ENCODE measurements at places on chromosomes 4 and X.
A peak's percentile ranks its signal among the peaks of the same experiment; 100 is the strongest.

- no peak for DNase-seq
Measured at GRCh38 chr4:166121897-166122296, 248.9 kb downstream of the TLL1 start.

GRCh38 chr4:40190019-40190418 lies 6.8 kb upstream of the RHOH start:
- no peak for DNase-seq

DNA sequence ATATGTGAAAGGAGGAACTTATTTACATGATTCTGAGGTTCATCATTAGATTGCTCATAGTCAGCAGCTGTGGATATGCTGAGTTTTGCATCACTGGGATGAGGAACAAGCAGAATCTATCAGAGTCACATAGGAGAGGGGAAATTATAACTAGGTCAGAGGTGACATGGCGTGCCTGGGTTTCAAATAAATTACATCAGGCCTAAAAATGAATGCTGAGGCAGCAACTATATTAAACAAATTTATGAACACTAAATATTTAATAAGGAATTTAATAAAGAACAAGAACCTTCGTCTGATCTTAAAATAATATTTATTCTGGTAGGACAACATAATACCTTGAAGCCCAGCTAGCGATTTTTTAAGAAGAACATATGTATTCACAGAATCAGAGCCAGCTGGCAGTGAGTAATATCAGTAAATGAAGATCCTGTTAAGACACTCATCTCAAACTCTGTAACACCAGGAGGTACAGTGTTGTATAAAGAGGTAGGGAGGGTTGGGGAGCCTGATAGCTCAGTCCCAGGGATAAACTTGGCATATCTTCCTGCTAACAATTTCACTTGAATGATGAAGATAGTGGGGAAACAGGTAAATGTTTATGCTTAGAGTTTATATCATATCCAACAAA lies 60.9 kb upstream of the HS3ST1 start:
- DNase-seq, result no peak

GRCh38 chrX:111687305-111687704 lies 6.3 kb downstream of the ALG13 start:
- DNase-seq, result no peak

DNA sequence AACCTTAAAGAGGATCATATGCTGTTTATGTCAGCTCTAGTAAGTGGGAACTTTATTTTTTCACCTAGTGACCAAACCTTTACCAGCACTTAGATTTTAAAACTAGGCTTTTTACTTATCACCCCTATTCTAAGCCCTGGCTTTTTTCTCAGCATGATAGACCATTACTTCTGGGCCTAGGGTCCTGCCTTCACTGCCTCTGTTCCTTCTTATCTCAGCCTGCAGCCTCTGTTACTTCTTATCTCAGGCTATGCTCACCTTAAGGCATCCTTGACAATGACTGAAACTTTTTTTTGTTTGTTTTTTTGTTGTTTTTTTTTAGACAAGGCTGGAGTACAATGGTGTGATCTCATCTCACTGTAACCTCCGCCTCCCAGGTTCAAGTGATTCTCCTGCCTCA lies 59.6 kb downstream of the TMEM154 start:
- DNase-seq, result no peak

DNA sequence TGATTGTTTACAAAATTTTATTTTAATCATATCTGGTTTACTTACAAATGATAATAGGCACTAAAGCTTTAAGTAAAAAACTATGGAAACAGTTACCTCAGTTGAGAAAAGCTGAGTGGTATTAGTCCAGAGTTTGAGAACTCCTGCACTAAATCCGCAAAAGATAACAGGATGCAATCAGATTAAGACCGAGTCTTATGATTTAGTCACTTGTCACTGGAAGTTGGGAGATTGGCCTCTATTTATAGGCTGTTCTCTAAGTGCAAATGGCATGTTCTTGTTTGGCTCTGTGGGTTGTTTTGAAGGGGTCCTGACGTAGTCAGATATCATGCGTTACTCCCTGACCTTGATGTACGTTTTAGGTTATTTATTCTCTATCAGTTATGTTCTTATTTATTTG lies 6.3 kb downstream of the GPAT3 start:
- no peak for DNase-seq

DNA sequence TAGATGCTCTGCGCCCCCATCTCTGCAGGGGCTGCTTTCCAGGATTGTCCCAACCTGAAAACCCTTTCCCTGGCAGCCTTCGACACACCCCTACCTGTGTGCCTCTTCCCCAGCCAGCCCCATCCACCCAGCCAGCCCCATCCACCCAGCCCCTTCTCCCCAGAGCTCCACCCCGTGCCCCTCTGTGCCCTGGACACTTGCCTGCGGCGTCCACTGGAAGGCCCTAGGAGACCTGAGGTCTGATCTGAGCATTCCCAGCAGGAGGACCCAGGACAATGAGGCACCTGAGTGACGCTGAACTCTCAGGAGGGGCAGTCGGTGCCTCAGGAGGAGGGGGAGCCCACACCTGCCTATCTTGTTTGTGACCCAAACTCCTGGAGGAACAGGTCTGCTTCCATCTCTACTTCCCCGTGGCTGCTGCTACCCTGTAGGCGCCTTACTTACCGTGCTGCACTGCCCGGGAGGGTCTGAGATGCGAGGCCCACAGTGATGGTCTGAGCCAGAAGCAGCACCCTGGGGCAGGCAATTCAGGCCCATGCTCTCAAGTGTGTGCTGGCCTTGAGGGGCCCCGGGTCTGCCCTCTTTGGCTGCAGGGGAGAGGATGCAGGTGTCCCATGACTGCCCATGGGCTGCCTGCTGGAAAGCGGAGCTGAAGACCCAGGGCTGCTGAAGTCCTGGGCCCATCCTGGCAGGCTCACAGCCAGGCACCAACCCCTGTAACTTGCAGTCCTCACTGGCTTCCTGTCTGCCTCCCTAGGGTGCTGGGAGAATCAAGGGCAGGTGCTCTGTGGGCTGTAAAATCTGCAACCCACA lies 4.9 kb downstream of the LRPAP1 start:
- DNase-seq, result no peak

DNA sequence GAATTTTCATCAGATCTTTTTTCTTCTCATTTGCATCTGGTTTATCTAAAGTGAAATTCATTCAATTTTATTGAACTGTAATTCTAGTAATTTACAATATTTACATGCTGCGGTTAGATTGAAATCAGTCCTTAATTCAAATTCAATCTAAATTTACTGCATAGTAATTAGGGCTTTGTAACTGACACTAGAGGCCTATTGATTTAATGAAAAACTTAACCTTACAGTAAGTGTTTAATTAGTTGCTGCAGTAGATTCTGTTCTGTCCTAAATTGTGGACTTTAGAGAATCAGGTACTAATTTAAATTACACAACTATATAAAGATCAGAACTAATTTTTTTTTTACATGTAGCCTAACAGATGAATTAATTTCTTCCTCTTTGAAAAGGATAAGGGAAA lies 758.8 kb upstream of the TENM3 start:
- no peak for DNase-seq

GRCh38 chrX:9312922-9313867 lies 151.7 kb upstream of the TBL1X start:
- DNase-seq, result no peak

GRCh38 chrX:150363561-150364346 lies 637 bp downstream of the MAMLD1 start:
- peak; percentile 19 for DNase-seq

DNA sequence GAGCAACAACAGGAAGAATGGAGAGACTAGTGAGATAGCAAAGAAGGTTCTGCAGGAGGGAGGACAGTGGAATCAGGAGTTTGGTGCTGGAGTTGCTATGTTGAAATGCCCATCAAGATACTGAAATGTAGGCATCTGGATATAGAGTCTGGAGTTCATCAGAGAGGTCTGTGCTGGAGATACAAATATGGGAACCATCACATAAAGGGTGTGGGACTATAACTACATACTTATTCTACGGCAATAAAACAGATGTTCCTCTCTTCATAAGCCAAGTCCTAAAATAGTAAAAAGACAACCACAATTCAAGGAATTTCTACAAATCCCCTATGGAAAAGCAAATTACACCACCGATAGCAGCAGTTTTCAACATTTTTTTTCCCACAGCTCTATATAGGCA lies 1.6 kb downstream of the MED14 start:
- DNase-seq, result no peak

DNA sequence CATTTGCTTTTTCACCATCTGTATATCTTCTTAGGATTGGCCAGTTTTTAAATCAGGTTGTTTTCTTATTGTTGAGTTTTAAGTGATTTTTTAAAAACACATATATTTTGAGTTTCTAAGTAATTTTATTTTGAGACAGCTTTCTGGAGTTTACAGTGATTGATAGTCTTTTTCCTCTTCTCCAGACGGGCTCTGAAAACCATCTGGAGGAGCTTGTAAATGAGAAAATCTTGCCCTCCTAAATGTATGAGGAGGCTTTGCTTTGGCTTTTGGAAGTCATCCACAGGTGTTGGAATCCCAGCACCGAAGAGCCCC lies 160.2 kb downstream of the SOWAHB start:
- no peak for DNase-seq

DNA sequence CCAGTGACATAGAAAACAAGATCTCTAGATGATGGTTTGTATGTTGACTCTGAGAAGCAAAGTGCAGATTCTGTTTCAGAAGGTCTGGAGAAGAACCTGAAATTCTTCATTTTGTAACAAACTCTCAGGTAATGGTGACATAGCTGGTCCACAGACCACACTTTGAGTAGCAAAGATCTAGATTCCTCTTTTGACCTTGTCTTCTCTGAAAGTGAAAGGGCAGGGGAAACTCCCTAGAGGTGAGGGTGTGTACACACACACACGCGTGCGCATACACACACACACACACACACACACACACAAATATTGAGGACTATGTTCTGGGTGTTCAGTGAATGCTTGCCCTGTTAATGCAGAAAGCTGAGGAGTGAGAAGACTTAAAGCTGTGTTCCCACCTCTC lies 110.1 kb downstream of the NHSL2 start:
- DNase-seq, result no peak

- no peak for DNase-seq
Measured at GRCh38 chr4:54908763-54909162, 216.6 kb downstream of the KDR start.

DNA sequence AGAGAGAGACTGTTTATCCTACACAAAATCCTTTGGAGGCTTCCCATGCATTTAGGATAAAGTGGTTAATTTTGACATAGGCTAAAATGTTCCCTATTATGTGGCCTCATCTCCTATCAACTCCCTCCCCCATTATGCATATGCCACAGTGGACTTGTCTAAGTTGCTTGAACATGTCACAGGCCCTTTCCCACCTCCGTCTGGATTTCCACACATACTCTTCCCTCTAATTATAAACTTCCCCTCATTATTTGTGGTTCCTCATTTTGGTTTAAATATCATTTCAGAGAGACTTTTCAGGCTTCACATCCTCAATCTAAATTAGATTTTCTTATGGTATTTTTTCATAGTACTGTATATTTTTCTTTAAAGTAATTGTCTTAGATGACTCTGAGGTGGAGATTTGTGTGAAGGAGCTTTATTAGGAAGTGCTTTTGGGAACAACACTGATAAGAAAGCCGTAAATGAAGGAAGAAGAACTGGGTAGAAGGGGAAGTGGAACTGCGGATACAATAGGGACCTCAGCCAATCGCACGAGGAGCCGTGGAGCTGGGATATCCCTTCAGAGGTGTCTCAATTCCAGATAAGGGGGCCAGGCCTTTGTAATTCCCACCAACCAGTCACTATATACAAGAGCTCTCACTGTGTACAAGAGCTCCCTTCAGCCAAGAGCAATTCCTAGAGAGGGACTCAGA lies 7.9 kb downstream of the C4orf17 start:
- no peak for DNase-seq

GRCh38 chr4:94413085-94413840 lies 38.5 kb upstream of the PDLIM5 start:
- no peak for DNase-seq

- DNase-seq, result no peak
Measured at GRCh38 chrX:154605566-154605965, 13.5 kb downstream of the CTAG1B start.

- DNase-seq, result no peak
Measured at GRCh38 chrX:68705986-68706385, 58.5 kb downstream of the STARD8 start.

DNA sequence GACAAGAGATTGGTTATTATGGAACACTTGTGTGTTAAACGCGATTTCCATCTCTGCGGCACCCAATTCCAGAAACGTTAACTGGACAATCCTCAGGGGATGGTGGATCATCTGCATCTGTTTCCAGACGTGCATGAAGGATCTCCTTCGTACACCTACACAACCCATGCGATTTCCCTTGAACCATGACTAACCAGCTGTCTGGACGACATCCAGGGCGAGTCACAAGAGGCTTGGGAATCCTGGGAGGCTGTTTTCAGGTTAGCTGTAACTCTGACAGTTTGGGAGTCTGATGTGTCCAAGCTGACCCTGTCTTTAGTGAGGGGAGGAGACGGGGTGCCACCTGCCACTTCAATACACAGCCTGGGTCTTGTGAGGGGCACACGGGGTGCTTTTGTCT lies 84.5 kb downstream of the GATB start:
- DNase-seq, result peak; percentile 89

DNA sequence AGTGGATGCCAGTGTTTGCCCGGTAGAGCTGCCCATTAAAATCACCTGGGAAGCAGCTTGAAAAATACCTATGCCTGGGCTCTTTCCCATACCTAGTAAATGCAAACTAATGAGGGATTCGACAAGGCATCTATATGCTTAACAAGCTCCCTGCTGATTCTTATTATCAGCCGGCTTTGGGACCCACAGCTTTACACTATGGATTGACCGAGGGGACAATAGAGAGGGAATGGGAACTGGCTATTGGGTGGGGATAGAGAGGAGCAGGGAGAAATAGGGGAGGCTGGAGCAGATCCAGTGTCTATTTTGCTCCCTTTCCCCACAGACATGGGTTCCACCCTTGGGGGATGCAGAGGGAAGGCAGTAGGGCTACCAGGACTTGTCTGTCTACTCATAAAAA lies 103.1 kb upstream of the TEX13D start:
- DNase-seq, result no peak

DNA sequence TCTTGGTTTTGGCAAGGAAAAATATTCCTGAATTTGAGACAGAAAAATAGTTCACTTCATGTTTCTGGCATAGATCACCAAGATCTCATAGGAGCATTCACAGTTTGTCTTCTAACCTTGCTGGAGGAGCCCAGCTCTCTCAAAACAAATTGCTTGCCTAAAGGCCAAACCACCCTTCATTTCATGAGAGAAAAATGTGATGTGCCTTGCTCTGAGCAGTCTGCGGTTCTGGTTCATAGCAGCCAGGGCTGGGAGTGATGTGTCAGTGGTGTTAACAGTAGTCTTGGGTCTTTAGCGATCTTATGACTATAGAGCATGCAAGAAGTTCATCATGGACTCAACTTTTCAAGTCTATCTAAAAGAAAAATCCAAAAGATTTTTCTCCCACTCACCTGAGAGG lies 183.3 kb downstream of the DCLK2 start:
- DNase-seq, result no peak

DNA sequence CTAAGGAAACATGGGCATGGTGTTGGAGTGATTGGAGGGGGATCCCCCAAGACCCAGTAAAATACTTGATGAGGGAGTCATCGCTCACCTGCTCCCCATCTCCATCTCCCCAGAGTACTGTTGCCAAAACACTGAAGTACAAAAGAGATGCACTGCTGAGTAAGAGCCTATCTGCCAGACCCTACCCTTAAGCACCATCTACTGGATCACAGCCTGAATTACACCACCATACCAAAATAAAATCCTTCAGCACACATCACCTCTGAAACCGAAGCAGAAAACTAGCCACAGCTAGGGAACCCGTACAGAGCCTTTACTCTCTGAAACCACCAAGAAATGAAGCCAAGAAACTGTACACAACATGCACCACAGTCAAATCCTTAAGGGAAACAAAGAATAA lies 466.3 kb upstream of the ACTRT1 start:
- DNase-seq, result peak; percentile 14
